Common myeloid progenitor, CD34-positive (primary cell): ENCODE measurements at places on chromosomes 1 and 21.

- DNase-seq = no peak
These were observed 18.4 kb downstream of the DHRS3 start for GRCh38 chr1:12599657-12600056.

- peak; percentile 58 for DNase-seq
These were observed 5.3 kb downstream of the MRPS15 start for GRCh38 chr1:36458910-36459309.

DNA sequence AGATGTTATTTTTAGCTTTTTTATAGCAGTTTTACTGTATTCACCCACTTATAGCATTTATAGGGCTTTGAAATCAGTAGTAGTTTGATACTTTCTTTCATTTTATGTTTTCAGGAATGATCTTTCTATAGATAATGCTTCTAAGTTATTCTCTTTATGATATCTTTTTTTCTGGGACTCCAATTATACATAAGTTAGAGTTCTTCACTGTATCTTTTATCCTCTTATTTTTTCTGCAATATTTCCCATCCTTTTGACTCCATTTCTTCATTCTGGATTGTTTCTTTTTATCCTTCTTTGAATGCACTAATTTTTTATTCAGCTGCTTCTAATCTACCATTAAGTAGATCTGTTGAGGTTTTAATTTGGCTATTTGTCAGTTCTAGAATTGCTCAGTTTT lies 73.1 kb downstream of the FMN2 start:
- DNase-seq = no peak

- DNase-seq = peak; percentile 51
These were observed 352.4 kb downstream of the USP25 start for GRCh38 chr21:16082038-16082816.

- no peak for DNase-seq
These were observed 70.2 kb downstream of the KIF14 start for GRCh38 chr1:200550367-200550766.

DNA sequence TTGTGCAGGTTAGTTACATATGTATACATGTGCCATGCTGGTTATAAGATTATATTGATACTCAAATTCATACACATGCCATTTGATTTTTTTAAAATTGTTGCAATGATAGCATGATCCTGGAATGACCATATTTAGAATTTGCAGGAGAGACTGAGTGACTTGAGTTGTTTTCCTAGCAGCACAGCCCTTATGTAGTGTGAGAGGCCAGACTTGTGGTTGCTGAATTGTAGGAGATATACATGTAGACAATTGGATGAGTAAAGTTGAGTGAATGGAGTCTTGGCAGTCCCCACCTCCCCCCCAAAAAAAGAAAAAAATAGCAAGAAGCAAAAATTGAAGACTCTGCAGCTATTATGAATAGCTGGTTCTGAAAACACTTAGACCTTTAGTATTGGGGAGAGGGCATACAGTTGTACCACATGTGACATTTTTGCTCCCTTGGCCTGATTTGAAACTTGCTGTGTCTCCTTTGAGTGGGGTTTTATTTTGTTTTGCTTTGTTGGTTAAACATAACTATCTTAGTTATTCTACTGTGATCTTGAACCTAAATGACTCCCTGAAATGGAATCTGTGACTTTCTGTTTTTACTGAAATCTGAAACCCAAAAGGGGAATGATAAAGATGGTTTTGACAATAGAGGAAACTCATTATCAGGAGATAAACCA lies 280.3 kb downstream of the HMCN1 start:
- DNase-seq = no peak

GRCh38 chr1:109493805-109494539 lies at the start of gene CYB561D1:
CYB561D1 (plus strand) TSS chr1:109494094; CDS start chr1:109494140, 46 bp downstream.
- DNase-seq = peak; percentile 92

DNA sequence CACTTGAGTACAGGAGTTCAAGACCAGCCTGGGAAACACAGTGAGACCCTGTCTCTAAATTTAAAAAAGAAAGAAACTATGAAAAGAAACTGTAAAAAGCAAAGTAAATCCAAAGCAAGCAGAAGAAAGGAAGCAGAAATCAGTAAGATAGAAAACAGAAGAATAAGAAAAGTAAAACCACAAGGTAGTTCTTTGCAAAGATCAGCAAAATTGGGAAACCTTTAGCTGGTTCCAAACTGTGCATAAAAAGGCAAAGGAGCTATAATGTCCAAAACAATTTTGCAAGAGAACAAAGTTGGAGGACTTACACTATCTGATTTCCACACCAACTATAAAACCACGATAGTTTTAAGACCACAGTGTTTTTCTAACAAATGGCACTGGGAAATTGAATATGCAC lies 218.8 kb downstream of the RPS6KC1 start:
- DNase-seq = no peak

DNA sequence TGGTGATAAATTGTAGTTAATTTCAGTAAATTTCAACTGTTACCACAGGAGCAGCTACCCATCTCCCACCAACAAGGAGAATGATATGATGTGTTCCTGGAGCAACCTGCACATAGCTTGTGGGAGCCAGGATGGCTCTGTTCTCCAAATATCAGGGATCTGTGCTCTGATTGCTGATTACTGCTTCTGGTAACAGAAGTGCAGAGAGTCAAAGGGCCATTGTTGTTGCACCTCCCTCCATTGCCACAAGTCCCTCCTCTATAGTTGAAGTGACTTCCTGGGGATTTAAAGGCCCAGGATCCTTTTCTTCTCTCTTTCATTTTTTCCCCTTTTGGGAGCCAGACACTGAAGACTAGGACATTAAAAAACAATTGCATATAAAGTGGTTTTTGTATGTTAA lies 51.6 kb upstream of the HPDL start:
- no peak for DNase-seq

DNA sequence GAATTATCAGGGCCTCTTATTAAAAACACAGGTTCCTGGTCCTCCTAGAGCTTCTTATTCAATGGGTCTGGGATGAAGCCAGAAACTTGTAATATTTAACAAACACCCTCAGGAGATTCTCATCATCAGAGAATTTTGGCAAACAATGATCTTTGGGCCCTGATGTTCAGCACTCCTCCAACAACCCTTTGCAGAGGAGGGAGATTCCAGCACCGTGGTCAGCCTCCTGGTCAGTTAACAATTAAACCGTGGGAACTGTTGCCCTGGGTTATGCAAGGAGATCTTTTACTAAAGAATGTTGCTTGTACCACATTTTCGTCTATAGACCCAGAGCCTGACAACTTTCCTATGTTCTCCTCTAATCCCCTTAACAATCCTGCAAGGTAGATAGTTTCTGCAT lies 294.4 kb downstream of the PLPP3 start:
- DNase-seq = no peak

DNA sequence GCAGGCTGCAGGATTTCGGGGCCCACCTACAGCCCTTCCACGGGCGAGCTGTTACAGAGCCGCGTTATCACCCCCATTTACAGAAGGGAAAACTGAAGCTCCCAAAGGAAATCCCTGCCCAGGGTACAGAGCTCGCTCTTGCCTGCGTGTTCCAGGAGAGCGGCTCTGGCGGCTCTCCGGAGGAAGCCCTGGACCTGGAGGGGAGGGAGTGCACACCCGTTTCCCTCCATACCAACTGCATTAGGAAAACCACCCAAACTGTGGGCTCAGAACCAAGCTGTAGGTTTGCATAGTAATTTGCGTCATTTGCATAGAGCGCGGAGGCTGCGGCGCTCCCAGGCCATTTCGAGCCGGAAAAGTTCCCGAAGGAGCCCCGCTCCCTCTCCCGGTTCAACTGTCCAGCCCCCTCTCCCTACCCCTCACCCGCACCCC lies 24.7 kb upstream of the ADGRB2 start:
- no peak for DNase-seq

DNA sequence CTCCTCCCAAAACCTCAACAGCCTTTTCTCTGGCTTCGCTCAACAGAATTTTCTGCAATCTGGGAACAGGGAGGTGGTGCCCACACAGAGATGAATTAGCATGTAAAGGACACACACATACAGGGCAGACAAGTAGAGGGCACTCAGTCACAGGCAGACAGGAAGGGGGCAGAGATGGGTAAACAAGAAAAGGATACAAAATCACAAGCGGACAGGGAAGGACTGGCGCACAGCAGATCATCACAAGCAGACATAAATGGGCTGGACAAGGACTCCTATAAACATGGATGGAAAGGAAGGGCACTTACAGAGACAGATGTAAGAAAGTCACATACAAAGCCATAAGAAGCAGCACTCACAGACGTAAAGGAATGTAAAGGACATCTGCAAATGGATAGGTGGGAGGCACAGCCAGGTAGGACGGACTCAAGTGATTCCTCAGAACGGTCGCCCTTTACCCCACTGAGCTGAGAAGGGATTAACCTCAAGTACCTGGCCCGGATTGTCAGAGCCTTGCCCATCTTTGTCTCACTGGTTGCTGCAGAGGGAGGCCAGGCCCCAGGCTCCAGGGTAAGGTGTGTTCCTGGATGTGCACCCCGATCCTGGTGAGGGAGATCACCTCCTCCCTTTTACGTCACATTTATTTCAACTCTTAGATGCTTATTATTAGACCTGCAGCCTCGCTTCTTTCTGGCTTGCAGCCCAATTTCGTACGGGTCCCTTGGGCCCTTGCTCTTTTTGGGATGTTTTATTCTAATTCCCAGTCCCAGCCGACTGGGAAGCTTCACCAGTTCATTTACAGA lies 836 bp upstream of the PRCC start:
- no peak for DNase-seq

DNA sequence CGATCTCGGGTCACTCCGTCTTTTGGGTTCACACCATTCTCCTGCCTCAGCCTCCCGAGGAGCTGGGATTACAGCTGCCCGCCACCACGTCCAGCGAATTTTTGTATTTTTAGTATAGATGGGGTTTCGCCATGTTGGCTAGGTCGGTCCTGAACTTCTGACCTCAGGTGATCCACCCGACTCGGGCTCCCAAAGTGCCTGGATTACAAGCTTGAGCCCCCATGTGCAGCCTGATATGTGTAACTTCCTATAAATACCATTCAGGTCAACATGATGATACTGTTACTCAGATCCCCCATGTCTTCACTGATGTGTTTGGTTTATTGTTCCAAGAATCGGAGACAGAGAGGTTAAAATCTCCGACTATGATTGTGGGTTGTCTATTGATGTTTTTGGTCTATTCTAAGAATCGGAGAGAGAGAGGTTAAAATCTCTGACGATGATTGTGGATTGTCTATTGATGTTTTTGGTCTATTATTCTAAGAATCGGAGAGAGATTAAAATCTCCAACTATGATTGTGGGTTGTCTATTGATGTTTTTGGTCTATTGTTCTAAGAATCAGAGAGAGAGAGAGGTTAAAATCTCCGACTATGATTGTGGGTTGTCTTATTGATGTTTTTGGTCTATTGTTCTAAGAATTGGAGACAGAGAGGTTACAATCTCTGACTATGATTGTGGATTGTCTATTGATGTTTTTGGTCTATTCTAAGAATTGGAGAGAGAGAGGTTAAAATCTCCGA lies 17.0 kb downstream of the C1orf159 start:
- DNase-seq = no peak

GRCh38 chr1:1958071-1958541 lies 39.0 kb upstream of the TMEM52 start:
- DNase-seq = no peak

DNA sequence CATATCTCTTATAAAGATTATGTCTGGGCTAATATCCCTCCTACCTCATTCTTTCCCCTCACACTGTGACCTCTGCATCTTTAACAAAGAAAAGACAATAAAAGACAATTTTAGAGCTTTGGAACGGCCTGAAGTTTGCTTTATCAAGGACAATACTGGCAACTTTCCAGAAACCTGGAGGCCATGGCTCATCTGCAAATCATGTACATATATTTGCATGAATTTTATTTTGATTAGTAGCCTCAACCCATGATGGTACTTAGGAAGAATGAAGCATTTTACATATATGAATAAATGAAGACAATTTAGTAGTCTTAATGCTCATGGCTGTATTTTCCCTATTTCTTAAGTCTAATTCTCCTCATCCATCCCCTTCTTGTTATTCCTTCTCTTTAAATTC lies 612.2 kb upstream of the CXADR start:
- no peak for DNase-seq

- no peak for DNase-seq
These were observed 15.1 kb downstream of the MIGA1 start for GRCh38 chr1:77794550-77794949.

GRCh38 chr1:156797212-156797871 lies 19.3 kb downstream of the SH2D2A start:
- peak; percentile 68 for DNase-seq

DNA sequence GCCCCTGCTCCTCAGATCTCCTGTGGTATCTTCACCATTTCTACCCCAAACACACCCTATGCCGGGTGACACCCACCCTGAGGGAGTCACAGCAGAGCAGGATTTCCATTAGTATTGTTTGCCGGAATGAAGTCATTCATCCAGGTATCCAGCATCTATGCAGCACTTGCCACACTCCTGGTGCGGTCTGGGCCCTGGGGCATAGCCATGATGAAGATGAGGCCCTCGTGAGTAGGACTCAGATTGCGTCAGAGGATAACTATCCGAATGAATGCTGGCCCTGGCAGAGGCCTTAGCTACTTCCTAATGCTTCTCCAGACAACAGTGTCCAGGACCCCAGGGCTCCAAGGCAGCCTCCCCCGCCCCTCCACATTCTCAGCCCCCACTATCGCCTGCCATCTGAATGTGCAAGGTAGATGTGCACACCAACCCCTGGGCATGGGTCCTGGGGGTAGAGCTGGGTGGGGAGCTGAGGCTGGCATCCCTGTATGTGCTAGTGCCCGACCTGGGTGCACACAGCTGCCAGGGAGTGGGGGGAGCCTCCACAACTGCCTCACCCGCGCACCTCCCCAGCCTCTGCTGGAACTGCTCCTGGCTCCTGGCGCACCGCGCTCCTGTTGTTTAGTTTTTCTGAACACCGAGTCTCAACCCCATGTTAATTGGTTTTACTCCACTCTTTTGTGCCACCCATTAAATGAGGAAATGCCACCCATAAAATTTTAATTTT lies 25.5 kb upstream of the ZC3H12A start:
- no peak for DNase-seq

DNA sequence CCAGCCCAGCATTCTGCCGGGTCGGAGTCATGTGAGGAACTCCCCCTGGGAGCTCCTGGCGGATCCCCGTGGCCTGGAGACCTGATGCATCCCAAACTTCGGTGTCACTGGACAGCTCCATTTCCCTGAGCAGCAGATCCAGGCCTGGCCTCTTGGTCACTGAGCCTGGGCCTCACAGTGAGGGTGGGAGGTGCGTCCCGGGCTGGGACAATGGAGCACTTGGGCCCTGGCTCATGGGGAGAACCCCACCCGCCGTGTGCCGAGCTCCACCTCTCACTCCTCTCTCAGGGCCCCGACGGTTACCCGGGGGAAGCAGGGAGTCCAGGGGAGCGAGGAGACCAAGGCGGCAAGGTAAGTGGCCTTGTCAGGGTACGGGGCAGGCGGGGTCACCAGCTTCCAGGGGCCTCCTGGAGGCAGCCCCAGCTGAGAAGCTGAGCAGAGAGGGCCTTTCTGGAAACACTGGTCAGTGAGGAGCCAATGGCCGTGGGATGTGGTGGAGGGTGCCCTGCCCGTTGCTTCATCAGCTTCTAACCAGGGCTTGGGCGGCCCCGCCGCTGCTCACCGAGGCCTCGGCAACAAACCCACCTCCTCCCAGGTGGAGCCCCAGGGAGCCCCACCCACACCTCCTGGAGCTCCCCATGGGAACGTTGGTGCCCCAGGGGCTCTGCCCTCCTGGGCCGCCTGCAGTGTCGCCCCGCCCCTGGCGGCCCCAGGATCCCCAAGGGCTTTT lies 19.8 kb downstream of the COL6A2 start:
- DNase-seq = no peak

- DNase-seq = peak; percentile 81
These were observed 330.1 kb downstream of the PLPP3 start for GRCh38 chr1:56249234-56249633.
